ENCODE measurements at places on chromosomes 1 and 21.
A peak's percentile ranks its signal among the peaks of the same experiment; 100 is the strongest.

GRCh38 chr1:21779613-21780521 lies 3.1 kb downstream of the USP48 start:
- DNase-seq = peak; percentile 53

- no peak for DNase-seq
These were observed 123.7 kb downstream of the FOXD2 start for GRCh38 chr1:47561523-47562007.

DNA sequence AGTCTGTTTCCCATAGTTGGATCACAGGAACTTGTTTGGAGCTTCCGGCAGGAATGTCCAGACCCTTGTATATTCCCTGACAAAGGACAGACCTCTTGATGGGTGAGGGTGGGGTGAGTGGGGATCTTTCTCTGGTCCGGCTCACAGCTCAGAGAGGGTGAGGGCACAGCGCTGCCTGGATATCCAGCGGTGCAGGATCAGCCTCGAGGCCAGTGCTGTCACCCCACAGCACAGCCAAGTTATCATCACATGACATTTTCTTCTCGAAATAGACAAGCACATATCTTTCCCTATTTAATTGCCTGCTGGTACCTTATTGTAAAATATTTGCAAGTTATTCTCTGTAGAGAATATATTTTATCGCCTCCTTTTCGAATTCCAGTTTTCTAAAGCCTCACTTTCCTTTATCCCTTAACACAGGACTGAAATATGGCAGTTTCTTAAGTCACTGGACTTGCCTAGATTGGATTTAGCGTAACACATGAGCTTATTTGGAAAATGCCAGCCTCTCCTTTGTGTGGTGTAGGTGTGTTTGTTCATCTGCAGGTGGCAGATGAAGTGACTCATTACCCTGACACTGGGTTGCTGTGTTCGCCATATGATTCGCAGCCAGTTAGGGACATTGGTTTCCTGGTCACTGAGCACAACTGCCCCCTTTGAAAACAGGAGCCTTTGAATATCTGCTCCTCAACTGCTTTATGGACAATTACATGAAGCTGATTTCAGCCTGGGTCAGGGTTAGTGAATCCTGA lies 21.4 kb downstream of the CLIC6 start:
- DNase-seq = no peak

GRCh38 chr1:27894521-27894920 lies 22.2 kb downstream of the THEMIS2 start:
- no peak for DNase-seq

DNA sequence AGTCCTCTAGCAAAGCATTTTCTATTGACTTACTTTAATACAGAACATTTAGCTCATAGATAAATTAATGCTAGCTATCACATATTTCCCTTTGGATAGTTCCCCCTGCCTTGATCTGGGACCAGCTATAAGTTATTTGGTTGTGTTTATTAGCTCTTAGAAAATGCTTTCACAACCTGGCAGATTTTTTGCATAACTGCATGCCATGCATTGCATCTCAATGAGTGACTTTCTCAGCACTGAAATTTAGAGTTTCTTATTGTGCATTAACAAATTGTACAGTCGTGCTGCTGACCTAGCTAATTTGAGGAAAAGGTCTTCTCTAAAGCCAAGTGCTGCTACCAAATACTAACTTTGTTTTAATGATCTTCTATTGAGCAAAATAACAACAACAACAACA lies 164.8 kb downstream of the PLPPR5 start:
- DNase-seq = no peak

- peak; percentile 92 for DNase-seq
These were observed at the start of gene CTTNBP2NL for GRCh38 chr1:112395821-112396652. Gene CTTNBP2NL, plus strand, starts transcription at chr1:112396214. Its CDS starts 19,952 bp downstream, at chr1:112416166.

GRCh38 chr21:39161064-39161463 lies 22.2 kb downstream of the PSMG1 start:
- DNase-seq = no peak

Measured in GM13976 (cell line).